ENCODE measurements at places on chromosomes 6 and 20. TPM values are rescaled to one million over a fixed set of nuclear protein-coding genes. Genes with fewer than 3 reads are reported as not detected.
A peak's percentile ranks its signal among the peaks of the same experiment; 100 is the strongest.

- no peak for DNase-seq
These were observed 1082.0 kb downstream of the KHDRBS2 start for GRCh38 chr6:61203966-61204496.

- DNase-seq: no peak
These were observed 22.0 kb upstream of the SIRPD start for GRCh38 chr20:1579488-1579887.

DNA sequence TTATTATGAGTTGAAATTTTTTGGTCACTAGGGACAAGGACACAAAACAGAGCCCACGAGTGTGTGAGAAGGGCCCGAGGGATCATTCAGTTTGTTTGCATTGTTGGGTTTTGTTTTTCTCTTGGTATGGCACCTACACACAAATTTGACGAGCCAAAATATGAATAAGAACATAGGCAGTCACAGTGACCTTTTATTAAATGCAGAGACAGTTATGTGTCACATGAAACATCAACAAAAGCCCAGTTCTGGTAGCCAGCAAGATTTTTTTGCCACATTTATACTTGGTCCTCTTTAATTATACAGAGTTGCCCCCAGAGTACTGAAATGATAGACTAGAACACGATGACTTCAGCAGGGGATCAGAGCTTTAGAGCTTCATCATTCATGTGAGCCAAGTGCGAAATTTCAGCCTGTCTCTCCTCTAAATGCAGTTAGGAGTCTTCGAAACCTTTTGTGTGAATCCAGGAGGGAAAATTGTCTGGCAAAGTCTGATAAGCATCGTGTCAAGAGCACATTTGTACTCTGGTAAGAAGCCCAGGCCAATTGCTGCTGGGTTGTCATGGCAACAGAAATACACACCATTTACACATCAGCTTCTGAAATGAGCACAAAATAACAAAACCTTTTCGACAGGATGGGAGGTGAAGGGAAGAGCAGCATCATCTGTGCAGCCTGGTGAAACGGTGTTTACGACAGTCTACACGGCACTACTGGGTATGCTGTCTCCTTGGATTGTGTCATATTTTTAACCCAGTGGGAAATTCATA is 79.2 kb upstream of the RIPOR2 start:
- peak; percentile 78 for DNase-seq

DNA sequence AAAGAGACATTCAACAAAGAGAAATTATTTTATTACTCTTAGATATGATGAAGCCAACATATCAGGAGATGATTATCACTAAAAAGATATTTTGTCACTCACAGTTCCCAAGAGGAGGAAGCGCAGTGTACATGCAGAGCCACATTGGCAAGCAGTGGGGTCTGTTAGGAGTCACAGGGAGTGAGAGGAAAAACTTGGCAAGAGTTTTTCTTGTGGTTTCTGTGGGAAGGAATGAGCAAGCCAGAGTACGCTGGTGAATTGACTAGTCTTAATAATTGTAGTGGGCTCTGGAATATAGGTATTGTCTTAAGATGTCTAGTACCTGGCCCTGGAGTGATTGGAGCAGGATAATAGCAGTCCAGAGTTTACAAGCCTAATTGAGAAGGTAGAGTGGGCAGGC is 1095.2 kb downstream of the GRIK2 start:
- DNase-seq: no peak

DNA sequence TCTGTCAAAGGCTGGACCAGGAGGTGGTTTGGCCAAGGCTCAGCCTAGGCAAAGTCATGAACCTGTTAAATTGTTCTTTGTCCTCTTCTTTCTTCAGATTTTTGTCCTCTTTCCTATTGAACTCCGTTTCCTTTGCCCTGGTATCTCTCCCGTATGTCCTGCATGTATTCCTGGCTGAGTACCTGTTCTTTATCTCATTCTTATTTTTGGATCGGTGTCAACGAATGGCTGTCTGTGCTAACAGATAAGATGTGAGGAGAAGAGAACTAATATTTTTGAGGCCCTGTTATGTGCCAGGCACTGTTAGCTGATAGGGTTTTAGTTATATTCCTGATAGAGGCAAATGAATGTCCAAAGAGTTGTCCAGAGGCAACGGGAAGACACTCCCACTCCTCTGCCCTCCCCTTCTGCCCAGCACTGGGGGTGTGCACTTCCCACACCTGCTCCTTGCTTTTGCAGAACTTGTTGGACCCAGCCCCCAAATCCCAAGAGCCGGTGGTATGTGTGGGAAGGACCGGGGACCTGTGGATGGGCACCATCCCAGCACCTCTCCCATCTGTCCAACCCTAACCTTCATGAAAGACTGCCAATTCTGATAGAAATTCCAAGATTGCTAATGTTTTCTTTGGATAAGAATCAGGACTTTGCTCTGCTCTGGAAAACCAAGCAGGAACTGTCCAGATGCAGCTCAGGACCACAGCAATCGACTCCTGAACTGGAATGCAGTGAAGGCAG is 20.6 kb downstream of the MMP24OS start:
- no peak for DNase-seq

DNA sequence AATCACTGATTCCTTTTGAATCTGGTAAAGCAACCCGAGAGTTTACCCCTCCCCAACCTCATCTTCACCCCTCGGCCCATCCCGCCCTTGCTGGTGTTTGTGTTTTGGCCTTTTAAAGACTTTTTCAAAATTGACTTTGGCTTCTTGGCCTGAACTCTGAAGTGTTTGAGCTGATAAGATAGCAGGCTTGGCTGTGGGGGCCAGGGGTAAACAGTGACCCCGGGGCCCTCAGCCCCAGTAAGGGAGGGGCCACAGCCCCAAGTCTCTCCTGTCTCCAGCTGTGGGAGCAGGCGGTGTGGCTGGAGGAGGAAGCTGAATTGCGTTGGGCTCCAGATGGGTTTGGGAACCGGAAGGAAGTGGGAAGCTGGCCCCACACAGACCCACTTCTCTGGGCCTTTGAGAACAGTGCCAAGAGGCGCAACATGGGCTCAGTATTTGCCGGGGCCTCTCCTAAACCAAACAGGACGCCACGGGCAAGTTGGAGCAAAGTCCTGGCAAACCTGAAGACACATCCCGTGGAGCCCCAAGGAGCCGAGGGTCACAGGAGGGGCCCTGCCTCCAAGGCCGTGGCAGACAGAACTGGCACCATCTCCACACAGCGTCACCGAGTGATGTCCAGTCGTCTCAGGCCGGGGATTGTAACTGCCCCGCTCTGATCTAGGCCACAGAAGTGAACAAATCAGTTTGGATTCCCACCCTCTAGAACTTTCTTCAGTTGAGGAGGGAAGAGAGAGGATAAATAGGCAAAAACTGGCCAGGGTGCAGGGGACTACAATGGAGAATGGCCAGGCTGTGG is 54.3 kb upstream of the PTPN1 start:
- peak; percentile 76 for DNase-seq

PHACTR3 gene
- 1.4 TPM for total RNA-seq

DNA sequence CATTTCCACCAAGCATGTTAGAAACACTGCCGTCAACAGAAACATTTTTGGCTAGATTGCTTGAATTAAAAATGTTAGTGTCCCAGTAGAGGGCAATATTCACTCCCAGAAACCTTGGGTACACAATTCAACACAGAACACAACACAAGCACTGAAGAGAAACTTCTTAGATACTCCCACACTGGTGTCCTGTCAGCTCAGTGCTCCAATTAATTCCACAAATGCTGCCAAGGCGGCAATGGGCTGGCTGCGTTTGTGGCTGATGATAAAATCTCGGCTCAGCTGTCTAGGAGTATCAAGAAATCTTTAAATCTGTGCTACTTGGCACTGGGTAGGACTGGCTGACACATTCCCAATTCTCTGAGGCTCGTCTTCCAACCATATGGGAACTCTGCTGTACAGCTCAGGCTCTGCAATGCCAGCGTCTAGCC is 39.3 kb downstream of the BEND3 start:
- peak; percentile 40 for DNase-seq

EPHA7 gene
- 94.1 TPM for total RNA-seq

- DNase-seq: peak; percentile 75
These were observed 98.3 kb downstream of the SASH1 start for GRCh38 chr6:148440877-148441453.

- DNase-seq: no peak
These were observed 37.6 kb upstream of the EPB41L1 start for GRCh38 chr20:36116807-36117441.

DNA sequence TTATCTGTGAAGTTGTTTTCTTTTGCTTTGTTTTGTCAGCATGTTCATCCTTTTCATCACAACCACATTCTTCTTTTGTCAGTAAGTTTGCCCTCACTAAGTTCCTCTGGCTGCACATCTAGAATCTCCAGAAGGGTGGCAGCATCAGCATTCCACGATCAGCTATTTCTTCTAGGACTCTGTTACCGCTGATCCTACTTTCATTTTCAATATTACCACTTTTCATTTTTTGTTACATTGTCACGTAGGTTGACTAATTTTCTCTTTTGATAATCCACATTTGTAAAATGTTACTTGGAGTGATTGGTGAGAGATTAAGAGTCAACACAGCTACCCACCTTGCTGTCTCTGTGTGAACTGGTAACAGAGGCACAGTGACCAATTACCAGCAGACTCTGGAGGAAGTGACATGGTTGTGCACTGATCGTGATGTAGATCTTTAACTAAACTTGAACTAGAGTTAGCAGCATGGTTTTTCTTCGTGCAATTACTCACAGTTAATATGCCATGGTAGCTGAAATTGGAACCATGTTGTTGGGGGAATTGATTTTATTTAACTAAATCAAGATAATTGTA is 307.9 kb upstream of the SLC35B3 start:
- DNase-seq: no peak

SEMG1 gene
- not detected for total RNA-seq

DOK5 gene
- 1.8 TPM for total RNA-seq

MYL9 gene
- 1,748 TPM for total RNA-seq

- no peak for DNase-seq
These were observed 254.9 kb downstream of the PRL start for GRCh38 chr6:22041797-22042480.

IL20RA gene
- total RNA-seq: 0.28 TPM

DNA sequence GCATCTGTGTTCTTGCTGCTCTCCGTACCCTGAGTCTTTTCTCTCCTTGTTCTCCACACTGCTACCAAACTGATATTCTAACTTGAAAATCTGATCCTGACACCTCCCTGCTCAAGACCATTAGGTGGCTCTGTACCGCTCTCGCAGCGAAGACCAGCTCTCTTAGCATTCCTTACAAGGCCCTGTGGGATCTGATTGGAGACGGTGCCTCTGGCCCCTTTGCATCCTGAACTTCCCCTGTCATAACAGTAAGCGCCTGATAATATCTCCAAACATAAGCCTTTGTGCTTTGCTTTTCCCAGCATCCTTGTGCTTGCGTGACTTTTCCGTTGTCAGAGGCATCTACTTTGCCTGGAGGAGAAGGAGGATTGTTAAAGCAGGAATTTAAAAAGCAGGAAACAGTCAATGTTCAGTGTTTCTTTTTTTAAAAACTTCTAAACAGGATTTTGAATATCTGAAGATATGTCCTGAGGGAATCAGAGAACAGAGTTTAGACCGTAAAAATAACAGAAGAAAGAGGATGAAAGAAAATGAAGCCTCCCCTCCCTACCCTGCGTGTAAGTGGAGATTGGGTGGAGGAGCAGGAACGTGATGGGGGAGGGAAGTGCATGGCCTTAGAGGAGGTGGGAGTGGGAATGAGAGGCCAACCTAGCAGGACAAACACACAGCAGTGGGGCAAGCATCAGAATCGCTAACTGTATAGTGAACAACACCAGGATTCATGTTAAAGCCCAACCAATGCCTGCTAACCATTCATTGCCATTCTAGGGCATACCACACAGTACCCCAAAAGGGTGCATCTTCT is 89.2 kb upstream of the STMND1 start:
- peak; percentile 87 for DNase-seq

FABP7 gene
- total RNA-seq: not detected

- DNase-seq: no peak
These were observed 11.0 kb downstream of the TBPL1 start for GRCh38 chr6:133964052-133964451.

DNA sequence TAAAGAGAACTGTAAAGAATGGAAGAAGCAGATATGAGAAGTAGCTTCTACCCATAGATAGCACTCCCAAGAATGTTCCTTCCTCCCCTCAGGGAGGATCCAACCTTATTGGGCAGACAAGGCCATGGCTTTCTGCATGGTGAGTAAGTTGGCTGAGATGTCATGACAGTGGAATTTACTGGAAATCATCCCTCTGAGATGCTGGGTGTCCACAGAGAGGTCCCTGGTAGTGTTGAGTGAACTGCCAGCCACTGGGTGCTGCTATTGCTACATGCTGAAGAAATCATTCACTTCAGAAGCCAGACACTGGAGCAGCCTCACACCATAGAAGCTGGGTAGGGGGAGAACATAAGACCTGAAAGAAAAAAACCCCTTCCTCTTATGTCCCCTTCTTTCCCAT is 46.4 kb upstream of the FERMT1 start:
- DNase-seq: no peak

NKX2-2 gene
- not detected for total RNA-seq

ENPP3 gene
- 0.55 TPM for total RNA-seq

GRCh38 chr6:116476002-116476678 is 15.0 kb downstream of the CALHM6 start:
- DNase-seq: no peak

OR2J3 gene
- total RNA-seq: not detected

DNA sequence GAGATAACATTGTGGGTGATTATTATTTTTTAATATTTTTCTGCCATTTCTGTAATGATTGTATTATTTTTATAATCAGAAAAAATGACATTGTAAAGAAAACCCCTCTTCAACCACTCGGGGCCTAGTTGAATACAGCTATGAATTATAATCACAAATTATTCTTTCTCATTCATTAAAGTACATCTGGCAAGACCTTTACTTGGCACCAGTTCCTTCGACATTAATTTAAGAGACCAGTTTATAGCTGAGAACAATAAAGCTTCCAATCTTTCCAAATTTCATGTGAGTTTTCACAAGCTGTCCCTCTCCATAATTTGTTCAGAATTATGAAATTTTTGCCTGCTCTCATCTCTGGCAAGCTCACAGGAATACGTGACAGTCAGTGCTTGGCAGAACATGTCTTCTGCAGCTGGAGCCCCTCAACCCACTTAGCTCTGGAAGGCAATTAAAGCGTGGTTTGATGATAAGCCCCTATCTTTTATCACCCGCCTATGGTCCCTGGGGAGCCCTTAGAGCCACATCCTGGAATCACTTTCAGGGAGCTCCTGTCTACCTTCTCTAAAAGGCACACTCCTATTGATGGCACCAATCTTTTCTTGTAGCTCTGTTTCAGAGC is 237.2 kb upstream of the PRND start:
- no peak for DNase-seq

DNA sequence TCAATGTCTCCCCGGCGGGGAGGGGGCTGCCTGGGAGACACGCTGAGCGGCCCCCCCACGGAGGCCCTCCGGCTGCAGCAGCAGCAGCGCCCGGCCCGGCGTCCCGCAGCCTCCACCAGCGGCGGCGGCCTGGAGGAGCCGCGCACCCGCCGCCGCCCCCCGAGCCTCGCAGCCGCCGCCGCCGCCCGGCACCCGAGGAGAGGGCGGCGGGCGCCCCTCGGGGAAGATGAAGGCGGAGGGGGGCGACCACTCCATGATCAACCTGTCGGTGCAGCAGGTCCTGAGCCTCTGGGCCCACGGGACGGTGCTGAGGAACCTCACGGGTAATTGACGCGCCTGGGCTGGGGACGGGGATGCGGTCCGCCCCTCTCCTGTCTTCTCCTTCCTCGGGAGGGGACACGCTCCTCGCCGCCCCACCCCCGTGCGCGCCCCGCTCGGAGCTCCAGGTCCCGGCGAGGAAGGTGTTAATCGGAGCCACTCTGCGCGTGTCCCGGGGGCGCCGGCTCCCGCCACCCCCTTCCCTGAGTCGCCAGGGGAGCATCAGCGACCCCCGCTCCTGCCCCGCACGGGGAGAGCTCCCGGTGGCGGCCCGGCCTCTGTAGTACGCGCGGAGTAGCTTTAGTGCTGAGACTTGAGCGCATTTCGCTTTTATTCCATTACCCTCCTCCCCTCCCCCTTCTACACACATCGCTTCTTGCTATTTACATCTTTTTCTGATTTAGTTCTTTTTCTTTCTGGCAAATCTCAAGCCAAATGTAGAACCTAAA is 686 bp downstream of the TMEM170B start:
- DNase-seq: peak; percentile 67
